ENCODE measurements at places on chromosomes 4 and X. TPM values are rescaled to one million over a fixed set of nuclear protein-coding genes. Genes with fewer than 3 reads are reported as not detected.

DNA sequence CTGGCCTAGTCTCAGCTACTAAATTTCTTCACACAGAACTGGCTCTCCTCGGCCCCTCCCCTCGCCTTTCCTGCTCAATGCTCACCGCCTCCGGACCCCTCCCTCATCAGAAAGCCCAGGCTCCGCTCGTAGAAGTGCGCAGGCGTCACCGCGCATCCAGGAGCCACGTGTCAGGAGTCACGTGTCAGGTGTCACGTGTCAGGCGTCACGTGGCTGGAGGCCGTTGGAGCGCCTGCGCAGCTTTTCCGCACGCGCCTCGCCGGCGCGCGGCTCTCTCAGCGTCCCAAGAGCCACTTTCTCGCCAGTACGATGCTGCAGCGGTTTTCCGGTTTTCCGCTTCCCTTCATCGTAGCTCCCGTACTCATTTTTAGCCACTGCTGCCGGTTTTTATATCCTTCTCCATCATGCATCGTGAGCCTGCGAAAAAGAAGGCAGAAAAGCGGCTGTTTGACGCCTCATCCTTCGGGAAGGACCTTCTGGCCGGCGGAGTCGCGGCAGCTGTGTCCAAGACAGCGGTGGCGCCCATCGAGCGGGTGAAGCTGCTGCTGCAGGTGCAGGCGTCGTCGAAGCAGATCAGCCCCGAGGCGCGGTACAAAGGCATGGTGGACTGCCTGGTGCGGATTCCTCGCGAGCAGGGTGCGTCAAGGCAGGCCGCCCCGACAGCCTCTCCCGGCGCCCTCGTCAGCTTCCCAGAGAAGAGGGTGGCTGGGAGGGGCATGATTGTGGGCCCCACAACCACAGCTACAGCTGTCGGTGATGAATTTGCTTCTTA is at the start of gene SLC25A31:
TSS of gene SLC25A31 (plus strand) at position 259 of the 772 bp plus-strand sequence. CDS start at position 405, 146 bp downstream.
- no peak for DNase-seq

DNA sequence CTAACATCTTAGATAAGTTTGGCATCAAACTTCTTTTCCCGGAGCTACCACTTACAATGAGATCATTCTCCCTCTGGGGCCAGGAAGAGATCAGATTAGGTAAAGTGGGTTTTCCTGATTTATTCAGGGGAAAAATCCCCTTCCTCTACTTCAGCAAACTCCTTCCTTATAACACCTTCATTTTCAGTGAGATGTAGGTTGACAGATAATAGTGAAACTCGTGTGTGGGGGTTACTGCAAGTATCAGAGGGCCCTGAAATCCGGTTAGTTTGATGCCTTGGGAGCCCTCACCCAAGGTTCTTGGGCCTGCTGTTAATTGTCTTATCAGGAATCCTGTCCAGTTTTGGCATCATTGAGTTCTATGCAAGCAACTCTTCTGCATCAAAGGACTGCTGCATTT is 10.8 kb downstream of the FTHL17 start:
- DNase-seq = no peak

- DNase-seq = no peak
These were observed 452.5 kb downstream of the NKX6-1 start for GRCh38 chr4:84046551-84046950.

- DNase-seq = no peak
These were observed 5.3 kb upstream of the IDS start for GRCh38 chrX:149510386-149510785.

DNA sequence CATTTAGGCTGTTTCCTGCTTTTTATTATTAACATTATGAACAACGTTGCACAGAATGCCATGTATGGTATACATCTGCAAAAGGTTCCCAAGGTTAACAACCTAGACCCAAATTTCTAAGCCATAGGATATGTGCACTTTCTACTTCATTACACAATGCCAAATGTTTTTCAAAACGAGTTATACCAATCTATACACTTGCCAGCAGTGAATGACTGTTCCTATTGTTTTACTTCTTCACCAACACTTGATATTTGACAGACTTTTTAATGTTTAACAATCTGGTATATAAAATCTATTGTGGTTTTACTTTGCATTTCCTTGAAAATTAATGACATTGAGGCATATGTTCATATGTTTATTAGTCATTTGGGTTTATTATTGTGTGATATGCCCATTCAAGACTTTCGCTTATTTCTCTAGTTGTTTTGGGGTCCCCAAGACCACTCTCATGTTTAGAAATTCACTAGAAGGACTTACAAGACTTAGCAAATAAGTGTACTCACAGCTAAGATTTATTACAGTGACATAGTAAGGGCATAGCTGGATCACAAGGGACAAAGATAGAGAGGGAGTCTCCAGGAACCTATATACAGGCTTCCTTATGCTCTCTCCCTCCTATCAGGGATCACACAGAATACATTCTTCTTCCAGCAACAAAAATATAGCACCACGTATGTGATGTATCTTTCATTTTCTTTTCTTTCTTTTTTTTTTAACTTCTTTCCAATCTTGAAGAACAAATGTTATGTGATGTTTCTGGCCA is 62.5 kb downstream of the TBCK start:
- no peak for DNase-seq

- DNase-seq = no peak
These were observed 95.2 kb downstream of the DCLK2 start for GRCh38 chr4:150173432-150173861.

- no peak for DNase-seq
These were observed 128.2 kb upstream of the INPP4B start for GRCh38 chr4:142974328-142974727.

- no peak for DNase-seq
These were observed 32.3 kb downstream of the NOP14 start for GRCh38 chr4:2930758-2931511.

- no peak for DNase-seq
These were observed 4.1 kb downstream of the SH3BP2 start for GRCh38 chr4:2796849-2797544.

- no peak for DNase-seq
These were observed 67.5 kb upstream of the ATP8A1 start for GRCh38 chr4:42724451-42724850.

DNA sequence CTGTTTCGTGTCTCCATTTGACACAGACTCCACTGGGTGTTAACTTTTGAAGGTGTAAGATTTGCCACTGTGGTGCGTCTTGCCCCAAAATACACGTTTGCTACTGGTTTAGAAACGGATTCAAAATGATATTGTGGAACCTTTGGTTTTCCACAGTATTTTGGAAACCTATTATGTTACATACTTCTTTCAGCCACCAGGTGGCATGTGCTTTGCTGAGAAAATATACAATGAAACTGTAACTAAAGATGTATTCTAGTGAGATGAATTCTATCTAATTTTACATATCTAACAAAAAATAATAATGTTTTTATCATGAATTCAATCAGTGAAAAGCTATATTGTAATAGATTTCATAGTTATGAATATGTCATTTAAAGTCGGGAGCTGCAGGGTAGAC is 28.4 kb upstream of the SLITRK4 start:
- peak; percentile 21 for DNase-seq

GRCh38 chrX:153580700-153581386 is 18.1 kb downstream of the CCNQ start:
- DNase-seq = no peak

APELA gene
- polyA plus RNA-seq = 0.20 TPM

TCEAL6 gene
- not detected for polyA plus RNA-seq

GRIA2 gene
- 12.8 TPM for polyA plus RNA-seq

TSC22D3 gene
- polyA plus RNA-seq = 36.0 TPM

TEC gene
- polyA plus RNA-seq = 0.60 TPM

Measured in muscle of back (tissue), 13 donors.